Osteoblast (primary cell): ENCODE measurements at places on chromosomes 7 and 10. TPM values are rescaled to one million over a fixed set of nuclear protein-coding genes. Genes with fewer than 3 reads are reported as not detected.

Gene SYCE1
- total RNA-seq: 0.72 TPM in 1 of 2 replicates, not detected in the other

Gene GBF1
- total RNA-seq: 37.4 and 38.0 TPM in 2 replicates

Gene C10orf62
- total RNA-seq: 0.29 and 0.36 TPM in 2 replicates

Gene CARD11
- total RNA-seq: under 0.01 TPM in 1 of 2 replicates, not detected in the other

Gene NXPH1
- not detected in 2 replicates for total RNA-seq

- no peak overlapping the region for H3K4me3 ChIP-seq
- peaks cover 5% of the 10 kb centered on the region for H3K4me1 ChIP-seq
- no peaks in the 10 kb centered on the region for H3K36me3 ChIP-seq
- H3K27me3 ChIP-seq: no peaks in the 10 kb centered on the region
- H3K27ac ChIP-seq: no peak overlapping the region
These were observed 145.3 kb downstream of the BTAF1 start for GRCh38 chr10:92068900-92069299.

GRCh38 chr7:32140210-32140939, 70.2 kb upstream of the PDE1C start:
- no peaks in the 10 kb centered on the region for H3K36me3 ChIP-seq
- H3K27ac ChIP-seq: no peak overlapping the region
- H3K4me3 ChIP-seq: no peak overlapping the region
- H3K4me1 ChIP-seq: peaks cover 14% of the 10 kb centered on the region
- H3K27me3 ChIP-seq: no peaks in the 10 kb centered on the region

- no peak for DNase-seq
- no peaks in the 10 kb centered on the region for H3K4me1 ChIP-seq
- no peak overlapping the region for H3K4me3 ChIP-seq
- no peak overlapping the region for H3K27ac ChIP-seq
These were observed 30.8 kb downstream of the IKZF1 start for GRCh38 chr7:50335230-50335794.

GRCh38 chr10:23384364-23384763, 39.8 kb upstream of the C10orf67 start:
- no peaks in the 10 kb centered on the region for H3K27me3 ChIP-seq
- H3K36me3 ChIP-seq: no peaks in the 10 kb centered on the region
- H3K4me3 ChIP-seq: no peak overlapping the region
- no peaks in the 10 kb centered on the region for H3K4me1 ChIP-seq
- no peak overlapping the region for H3K27ac ChIP-seq
- no peak for DNase-seq
